ENCODE measurements at places on chromosomes 4 and X.
A peak's percentile ranks its signal among the peaks of the same experiment; 100 is the strongest.

- no peak for DNase-seq
Observed at GRCh38 chr4:76969941-76970529, 20.5 kb downstream of the SEPTIN11 start.

DNA sequence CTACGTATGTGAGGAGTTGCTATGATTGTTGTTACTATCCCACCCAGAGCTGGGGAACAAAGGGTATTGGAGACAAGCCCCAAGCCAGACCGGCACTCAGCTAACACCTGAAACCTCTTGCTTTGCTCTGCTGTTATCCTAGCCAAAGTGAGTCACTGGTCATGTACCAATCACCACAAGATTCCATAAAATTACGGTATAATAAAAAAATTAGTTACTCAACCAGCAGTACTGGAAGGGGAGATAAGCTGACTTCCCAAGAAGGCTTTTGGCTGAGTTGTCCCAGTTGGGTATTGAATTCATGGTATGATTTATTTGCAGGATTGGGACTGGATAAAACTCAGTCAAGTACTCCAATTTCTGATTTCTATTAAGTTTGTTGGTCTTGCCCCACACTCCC, 5.3 kb downstream of the EDA2R start:
- DNase-seq, result no peak

- DNase-seq, result no peak
Observed at GRCh38 chrX:24241822-24242648, 71.8 kb downstream of the SUPT20HL2 start.

- DNase-seq, result no peak
Observed at GRCh38 chr4:61446941-61447340, 246.8 kb downstream of the ADGRL3 start.

DNA sequence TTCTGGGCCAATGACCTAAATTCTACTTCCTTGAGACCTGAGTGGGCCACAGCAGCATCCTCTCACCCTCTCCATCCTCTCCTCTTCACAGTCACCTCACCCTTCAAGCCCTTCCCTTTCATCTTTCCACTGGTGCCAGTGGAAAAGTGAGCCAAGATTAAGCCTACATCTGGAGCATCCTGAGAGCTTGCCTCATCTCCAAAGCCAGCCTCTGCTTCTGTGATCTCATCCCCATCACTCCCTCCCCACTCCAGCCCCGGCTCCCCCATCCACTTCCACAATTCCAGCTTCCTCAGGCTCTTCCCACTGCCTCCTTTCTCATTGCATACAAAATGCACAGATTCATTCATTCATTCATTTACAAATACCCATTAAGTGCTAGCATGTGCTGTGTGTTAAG, 10.1 kb upstream of the RASL11B start:
- DNase-seq, result no peak

GRCh38 chrX:15328821-15329220, 6.5 kb downstream of the PIGA start:
- no peak for DNase-seq

DNA sequence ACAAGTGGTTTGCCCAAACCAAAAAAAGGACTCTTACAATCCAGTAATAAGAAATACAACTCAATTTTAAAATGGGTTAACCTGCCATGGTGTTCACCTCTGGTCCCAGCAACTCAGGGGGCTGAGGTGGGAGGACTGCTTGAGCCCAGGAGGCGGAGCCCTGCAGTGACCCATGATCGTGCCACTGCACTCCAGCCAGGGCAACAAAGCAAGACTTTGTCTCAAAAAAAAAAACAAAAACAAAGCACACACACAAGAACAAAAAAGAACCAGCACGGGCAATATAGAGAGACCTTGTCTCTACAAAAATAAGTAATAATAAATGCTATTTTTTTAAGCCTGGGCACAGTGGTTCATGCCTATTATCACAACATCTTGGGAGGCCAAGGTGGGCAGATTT, 28.7 kb downstream of the ARAP2 start:
- DNase-seq, result no peak

DNA sequence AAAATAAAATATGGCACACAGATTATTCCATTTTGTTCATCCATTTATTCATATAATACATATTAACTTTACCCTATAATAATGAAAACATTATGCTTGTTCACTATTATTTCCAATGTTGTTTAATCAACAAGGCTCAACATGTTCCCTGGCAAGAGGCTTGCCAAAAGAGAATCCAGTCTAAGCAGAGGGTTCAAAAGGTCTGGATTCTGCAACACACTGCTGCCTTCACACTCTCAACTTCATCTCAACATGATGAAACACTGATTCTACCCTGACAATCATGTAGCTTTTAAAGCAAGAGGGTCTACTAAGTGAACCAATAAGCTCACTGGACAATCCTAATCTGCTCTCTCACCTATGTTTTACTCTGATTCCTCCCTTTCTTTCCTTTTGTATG, 101.1 kb downstream of the MID1 start:
- no peak for DNase-seq

DNA sequence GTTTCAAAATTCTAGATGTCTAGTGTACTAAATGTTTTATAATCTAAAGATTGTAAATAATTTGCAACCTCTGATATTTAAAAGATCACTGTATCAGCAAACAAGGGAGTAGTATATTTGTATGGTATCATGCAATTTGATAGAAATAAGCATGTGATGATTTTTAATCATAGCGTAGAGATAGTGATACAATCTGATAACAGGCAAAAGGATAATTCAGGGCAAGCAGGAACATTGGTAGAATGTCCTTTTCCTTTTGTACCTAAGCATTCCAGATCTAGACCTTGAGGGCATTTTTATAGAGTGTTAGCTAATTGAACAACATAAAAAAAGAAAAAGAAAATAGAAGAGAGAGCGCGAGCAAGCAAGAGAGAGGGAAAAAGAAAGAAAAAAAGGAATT, 1.4 kb downstream of the ANK2 start:
- no peak for DNase-seq

DNA sequence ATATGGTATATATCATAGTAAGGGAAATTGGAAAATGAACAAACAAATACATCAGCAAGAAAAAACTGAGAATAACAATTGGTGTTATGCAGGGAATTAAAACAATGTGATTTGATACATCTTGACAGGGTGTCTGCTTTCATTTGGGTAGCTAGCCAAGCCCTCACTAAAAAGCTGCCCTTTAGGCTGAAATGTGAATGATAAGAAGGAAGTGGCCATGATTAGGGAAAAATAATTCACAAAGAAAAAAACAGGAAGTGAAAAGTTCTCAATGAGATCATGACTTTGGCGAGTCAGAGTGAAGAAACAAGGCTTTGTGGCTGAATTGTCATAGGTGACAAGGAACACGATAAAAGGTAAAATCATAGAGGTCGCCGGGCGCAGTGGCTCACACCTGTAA, 675.8 kb upstream of the SLIT2 start:
- DNase-seq, result no peak

DNA sequence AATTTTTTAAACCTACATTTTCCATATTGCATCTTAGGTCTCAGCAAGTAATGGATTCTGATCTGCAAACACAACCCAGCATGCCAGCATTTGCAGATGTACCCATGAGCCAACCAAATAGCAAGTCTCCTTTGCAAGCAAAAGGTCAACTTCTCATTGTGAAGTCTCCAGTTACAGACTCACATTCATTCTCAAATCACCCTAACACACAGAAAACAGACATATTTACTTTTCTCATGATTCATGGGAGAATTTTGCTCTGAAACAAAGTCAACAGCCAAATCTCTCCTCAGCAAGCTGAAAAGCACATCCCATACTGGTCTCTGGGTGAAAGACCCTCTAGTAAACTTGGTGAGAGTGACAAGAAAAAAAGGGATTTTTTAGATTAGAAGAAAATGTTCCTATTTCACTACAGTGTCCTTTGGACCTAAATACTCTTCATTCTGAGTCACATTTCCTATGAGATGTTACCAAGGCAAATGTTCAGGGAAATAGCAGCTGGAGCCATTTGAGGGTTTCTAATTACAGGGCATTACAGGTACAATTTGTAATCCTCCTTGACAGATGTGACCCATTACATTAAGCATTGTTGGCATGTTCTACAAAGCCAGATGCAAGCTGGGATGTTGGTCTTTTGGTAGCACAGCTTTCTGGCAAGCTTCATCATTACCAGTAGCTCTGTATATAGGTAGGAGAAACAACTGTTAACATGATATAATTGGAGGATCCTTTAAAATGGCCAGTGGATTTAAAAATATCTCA, 383.3 kb downstream of the SMARCA1 start:
- DNase-seq, result peak; percentile 82

DNA sequence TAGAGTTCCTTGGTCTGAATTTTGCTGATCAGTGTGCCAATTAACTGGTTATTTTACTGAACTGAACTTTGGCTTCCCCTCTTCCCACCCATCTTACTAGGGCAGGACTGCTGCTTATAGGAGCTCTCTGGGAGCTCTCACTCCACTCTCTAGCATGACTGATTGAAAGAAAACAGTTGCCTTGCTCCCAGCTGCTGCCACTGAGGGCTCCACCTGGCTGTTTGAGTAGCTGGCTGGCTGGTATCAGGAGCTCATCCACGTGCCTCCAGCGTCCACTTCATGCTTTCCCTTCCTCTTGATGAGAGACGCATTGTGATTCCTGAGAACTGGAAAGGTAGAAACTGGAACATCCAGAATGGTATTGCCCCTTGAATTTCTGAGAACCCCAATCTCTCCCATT, 73.0 kb upstream of the KLHL13 start:
- DNase-seq, result peak; percentile 20

GRCh38 chr4:96598465-96598864, 758.6 kb downstream of the PDHA2 start:
- no peak for DNase-seq

DNA sequence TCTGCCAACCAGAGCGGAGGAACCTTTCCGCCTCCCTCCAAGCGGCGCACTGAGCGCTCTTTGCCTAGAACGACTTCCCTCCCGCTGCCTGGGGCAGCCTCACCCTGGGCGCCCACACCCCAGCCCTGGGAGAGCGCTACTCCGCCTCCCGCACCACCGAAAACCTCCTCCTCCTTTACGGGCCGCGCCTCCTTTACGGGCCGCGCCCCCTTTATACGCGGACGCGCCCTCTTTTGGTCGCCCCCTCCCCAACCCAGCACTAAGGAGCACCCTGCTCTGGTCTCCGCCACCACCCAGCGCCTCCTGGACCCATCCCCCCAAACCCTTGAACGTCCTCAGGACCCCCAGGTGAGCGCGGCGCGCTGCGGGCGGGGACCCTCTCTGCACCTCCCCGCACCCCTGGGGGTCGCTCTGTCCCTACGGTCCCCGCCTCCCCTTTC, 586 bp upstream of the NSG1 start:
- DNase-seq, result no peak

DNA sequence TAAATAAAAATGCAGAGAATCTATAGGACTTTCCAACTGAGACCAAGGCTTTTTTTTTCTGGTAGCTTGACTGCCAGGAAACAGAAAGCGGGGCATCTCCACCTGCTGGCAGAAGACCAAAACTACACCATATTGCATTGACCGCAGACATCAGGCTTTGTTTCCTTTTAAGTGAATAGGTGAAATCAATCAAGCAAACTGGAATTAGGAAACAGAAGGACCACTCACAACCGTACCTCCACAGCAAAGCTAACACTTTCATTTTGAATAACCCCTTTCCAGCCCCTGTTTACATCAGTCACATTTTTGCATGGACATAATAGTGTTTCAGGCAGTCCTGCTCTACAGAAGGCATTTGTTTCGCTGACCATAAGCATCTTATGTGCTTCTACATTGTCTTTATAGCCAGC, 218.2 kb downstream of the IDS start:
- no peak for DNase-seq

- no peak for DNase-seq
Observed at GRCh38 chr4:90792696-90793095, 665.5 kb downstream of the CCSER1 start.

DNA sequence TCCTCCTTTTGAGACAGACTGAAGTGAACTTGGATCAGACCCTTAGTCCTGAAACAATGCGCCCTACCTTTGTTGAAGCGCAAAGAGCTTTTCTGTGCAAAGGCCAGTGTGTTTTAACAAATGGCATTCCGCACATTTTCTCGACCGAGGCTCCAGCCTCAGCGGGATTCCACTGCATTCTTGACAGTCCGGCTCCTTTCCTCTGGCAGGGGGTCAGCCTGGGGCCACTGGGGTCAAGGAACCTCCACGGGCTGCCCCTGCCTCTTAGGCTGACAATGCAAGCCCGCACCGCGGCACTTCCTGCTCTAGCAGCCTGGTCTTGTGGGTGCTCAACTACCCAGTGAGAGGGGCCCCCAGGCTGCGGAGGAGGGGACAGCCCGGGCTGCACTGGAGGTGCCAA, 47.2 kb upstream of the TFDP3 start:
- no peak for DNase-seq

- DNase-seq, result no peak
Observed at GRCh38 chr4:169934794-169935429, 91.3 kb downstream of the MFAP3L start.

DNA sequence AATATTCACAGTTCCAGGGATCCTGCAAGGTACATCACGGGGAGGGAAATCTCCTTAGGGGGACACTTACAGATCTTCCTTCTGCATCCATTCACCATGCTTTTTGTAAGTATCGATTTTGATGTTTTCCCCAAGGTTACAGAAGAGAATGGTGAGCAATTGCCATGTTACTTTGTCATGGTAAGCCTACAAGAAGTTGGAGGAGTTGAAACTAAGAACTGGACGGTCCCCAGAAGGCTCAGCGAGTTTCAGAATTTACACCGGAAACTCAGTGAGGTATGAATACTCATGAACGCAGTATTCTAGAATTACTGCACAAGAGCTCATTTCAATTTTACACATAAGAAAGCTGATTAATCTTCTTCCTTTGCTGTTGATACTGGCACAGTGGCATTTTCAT, 53.9 kb downstream of the LRP2BP start:
- DNase-seq, result no peak

- no peak for DNase-seq
Observed at GRCh38 chrX:12446342-12447075, 308.2 kb downstream of the FRMPD4 start.

DNA sequence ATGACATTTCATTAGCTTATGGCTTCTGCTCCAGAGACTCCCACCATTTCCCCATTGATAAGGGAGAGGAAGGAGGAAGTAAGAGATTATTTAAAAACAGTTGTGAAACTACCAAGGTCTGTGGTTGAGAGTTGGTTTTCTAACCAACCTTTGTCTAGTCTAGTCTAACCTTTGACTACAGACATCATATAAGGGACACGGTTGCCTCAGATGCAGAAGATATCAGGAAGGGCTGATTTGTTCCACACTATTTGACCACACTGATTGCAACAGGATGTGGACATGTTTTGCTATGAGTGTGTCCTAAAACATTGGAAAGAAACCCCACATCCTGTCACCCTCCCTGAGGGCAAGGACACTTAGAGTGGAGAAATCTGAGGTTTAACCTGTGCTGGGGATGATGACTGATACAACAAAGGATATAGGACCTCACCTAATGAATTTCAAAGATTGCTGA, 53.0 kb downstream of the COQ2 start:
- no peak for DNase-seq

- DNase-seq, result no peak
Observed at GRCh38 chr4:110075083-110075738, 123.2 kb downstream of the ELOVL6 start.

Data from SHP77 treated with DMSO at 0.1 percent for 48 hours (cell line).